Activated CD4-positive, alpha-beta T cell treated with anti-CD3 and anti-CD28 coated beads, Interleukin-2, amount 50 U/mL, for 16 hours (primary cell): ENCODE measurements at places on chromosomes 2 and 18.

GRCh38 chr2:206700156-206700555 lies 18.0 kb downstream of the DYTN start:
- no peak for DNase-seq

DNA sequence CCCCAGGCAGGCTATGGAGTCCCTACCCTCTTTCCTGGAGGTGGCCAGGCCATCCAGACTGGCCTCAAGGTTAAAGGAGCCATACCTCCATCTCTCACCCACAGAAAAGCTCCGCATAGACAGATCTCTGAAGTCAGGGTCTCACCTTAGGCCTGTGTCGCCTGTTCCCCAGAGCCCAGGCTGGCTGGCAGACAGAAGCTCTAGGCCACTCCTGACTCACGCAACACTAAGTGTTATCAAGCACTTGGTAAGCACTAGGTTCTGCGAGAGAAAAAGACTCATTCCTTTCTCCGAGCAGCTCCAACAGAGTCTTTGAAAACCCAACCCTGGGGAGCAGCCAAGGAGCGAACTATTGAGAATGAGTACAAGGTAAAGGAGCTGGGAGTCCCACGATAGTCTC lies 6.1 kb downstream of the SMAD7 start:
- no peak for DNase-seq

DNA sequence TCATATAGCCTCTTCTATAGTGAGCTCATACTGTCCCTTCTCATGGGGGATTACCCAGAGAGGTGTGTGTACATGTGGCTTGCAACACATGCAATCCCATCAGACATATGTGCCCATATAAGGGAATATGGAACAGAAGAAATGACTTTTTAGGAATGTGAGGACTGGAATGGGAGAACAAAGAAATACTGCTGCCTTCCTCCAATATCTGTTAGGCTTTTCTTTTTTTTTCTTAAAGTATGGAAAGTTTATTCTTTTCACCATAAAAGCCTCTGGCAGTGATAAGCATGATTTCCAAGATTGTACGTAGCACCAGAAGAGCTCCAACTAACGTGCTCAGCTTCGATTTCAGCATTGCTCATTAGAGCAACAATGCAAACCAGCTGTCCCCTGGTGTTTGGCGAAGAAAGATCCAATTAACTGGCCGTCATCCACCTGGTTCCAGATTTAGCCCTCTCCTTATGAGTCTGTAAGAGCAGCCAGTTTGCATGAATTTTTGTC lies 113.6 kb downstream of the ADCYAP1 start:
- DNase-seq = no peak

DNA sequence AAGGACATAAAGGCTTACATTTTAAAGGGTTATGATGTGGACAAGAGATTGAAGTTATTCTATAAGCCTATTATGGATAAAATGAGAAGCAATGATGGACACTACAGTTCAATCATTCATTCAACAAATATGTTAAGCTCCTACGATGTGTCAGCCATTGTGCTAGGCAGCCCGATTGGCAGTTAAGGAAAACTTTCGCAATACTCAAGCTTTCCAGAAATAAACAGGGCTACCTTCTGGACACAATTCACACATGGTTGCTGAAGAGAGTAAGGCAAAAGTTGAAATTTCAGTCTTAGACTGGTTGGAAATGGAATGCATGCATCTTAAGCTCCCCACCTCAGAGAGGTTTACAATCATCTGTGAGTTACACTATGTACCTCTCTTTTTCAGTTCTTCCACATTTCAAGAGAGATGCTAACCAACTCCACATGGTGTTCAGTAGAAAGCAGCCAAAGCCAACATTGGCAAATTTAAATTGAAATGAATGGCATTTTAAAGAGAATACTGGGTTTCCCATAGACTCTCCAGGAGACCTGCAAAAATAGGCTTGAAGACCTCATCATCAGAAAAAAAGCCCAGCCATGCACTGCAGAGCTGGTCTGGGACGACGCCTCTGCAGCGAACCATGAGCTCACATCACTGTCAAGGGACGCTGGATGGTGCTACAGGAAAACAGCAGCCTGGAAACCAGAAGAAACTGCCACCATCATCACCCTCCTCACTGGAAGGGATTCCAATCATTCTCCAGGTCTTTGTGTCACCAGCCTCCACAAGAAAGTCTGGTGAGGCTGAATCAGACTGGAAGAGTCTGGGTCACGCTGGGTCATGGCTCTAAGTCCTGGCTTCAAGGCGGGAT lies 276.3 kb downstream of the AFF3 start:
- no peak for DNase-seq

GRCh38 chr2:196635156-196635555 lies 4.4 kb upstream of the CCDC150 start:
- DNase-seq = no peak

DNA sequence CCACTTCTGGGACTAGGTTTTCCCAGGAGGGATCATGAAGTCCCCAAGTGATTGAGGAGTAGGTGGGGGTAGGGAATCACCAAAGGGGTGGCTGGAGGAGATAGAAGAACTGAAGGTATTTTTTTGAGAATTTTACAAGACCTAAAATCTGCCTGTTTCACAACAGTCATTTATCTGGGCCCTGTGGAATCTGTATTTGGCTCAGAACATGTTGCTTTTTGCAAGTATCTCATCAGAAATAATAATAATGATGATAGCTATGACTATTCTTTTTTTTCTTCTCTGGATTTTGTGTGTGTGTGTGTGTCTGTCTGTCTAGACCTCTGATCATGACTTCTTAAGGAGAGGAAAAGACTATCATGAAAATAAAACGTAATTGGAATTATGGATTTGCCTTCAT lies 13.9 kb downstream of the STON1 start:
- DNase-seq = no peak

GRCh38 chr2:223889229-223889628 lies 51.8 kb upstream of the AP1S3 start:
- no peak for DNase-seq

- DNase-seq = no peak
These were observed 196.4 kb upstream of the PXDN start for GRCh38 chr2:1940679-1941078.

- no peak for DNase-seq
These were observed 312.7 kb upstream of the CYRIA start for GRCh38 chr2:16978301-16978700.

GRCh38 chr2:74871414-74871813 lies 37.5 kb downstream of the HK2 start:
- DNase-seq = no peak

DNA sequence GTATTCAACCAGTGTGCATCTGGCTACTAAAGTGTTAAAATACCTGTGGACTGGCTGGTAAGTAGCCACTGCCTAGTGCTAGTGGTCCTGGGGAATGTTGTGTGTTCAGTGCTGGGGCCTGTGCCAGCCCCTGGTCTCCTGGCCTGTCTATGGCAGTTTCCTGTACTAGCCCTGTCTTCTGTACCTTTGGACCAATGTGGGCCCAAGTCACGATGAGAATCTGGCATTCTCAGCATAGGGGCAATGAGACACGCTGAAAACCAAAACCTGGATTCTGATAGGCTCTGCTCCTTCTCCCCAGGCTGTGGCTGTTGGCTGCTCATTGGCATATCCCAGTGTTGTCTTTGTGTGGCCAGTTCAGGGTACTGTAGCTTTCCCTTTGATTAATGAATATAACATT lies 170.4 kb downstream of the PTPRM start:
- no peak for DNase-seq

- DNase-seq = peak; percentile 82
These were observed 88.2 kb downstream of the PLB1 start for GRCh38 chr2:28583899-28584553.

DNA sequence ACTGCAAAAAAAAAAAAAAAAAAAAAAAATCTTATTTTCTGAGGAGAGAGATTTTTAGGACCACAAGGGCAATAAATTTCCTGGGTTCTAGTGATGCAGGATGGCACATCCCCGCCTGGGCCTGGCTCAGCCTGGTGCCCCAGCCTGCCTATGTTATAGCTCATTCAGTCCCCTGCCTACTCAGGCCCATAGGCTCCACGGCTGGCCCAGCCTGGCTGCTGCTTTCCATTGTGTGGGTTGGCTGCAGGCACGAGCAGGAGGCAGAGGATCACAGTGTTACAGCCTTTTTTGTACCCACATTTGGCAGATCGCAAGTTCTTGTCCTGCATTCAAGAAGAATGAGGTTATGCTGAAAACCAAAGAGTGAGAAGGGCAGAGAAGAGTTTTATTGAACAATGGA lies 2.8 kb upstream of the SULT6B1 start:
- no peak for DNase-seq

DNA sequence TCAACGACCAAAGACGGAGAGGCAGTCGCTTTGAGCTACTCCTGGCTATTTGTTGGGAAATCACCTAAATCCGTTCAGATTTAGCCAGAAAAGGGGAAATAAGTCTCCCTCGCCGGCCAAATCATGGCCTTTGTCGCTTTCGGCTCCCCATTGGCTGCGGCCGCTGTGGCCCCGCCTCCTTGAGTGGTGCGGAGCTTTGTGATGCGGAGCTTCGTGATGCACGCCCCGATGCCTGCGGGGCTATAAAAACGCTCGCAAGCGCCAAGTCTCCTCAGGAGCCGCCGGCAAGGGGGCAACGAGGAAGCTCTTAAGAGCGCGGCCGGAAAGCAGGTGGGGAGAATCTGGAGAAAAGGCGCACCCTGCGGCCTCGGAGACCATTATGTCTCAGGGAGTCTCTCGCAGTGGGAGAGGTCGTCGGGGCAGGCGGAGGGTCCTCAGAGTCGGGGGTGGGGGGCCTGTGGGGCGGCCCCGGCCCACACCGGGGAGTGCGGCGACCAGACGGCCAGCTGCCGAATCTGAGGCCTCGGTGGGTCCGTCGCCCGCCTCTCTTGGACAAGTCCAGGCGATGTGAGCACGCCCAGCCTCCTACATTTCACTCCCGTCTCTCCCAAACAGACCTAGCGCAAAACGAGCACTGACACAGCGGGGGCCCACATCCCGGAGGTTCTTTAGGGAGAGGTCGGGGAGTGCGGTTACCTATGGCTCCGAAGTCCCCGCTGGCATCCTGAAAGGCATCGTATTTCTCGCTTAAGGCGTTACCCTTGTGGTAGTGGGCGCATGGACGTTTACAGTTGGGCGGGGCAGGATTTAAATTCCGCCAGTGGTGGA lies at the start of gene CABYR:
Gene CABYR, plus strand, starts transcription at position 274 of the 828 bp plus-strand sequence. CDS start 4,053 bp downstream, outside the sequence.
- DNase-seq = peak; percentile 53

DNA sequence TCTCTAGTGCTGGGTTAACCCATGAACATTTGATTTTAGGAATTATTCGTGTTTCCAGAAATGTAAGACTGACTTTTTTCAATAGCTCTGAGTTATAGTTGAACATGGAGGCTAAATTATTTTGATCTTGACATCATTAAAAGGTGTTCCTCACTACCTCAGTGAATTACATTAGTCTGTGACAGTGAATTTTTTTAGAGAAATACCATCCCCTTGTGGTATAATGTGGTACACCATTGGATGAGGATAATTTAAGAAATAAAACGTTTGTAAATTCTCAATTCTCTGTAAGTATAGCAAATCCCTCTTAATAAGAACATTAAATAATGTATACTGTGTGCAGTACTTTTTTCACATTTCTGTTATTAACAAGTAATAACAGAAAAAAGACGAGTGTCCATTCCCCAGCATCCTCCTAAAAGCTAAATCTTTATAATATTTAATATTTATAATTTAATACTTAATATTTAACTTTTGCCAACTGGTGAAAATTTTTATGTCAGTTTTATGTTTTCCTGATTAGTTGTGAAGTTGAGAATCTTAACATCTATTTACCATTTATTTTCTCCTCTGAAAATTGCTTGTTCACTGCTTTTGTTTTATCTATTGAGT lies 70.3 kb upstream of the CWC22 start:
- DNase-seq = no peak

DNA sequence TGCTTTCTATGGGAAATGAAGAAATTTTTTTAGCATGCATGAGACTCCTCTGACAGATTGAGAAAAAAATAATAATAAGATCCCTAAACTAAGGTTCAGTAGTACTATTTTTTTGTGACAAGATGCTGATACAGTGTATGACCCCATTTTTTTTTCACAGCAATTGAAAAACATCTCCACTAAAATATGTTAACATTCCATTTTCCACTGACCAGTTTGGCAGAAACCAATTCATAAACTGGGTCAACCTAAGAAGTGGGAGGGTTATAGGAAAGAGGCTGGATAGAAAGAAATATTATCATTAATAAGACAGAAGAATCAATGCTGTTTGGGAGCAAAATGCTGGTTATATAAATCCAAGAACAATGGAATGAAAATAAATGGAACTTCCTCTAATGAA lies 182.7 kb downstream of the ANTXR1 start:
- no peak for DNase-seq

GRCh38 chr2:237296756-237297155 lies 117.2 kb downstream of the COL6A3 start:
- DNase-seq = no peak

DNA sequence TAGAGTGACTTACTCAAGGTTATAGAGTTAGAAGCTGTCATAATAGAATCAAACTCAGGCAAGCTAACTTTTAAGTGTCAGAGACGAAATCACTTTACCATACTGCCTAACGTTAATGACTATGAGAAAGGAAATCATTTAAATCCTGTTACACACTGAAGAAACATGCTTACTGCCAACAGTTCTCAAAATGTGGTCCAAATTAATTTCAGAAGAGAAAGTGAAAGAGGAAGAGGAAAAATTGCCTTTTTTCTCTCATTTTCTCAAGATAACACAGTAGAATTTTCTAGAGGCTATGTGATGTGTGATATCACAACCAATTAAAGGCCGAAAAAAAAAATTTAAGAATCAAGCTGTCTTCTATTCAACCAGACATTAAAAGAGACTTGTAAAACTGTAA lies 1362.7 kb upstream of the CHAC2 start:
- DNase-seq = no peak

DNA sequence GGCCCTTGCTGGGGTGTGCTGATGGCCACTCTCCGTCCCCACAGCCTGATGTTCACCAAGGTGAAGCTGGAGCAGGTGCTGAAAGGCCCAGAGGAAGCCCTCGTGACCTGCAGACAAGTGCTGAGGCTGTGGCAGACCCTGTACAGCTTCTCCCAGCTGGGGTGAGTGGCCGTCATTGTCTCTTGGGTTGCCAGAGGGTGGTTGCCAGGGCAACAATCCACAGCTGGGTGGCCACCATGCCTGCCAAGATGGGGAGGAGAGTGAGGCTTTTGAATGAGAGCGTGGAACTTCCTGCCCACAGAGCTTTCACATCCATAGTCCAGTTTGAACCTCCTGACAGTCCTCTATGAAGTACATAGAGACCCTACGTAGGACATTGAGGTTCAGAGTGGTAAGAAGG lies 108.8 kb downstream of the STPG4 start:
- no peak for DNase-seq

- no peak for DNase-seq
These were observed 14.2 kb downstream of the GPATCH11 start for GRCh38 chr2:37098416-37099118.

DNA sequence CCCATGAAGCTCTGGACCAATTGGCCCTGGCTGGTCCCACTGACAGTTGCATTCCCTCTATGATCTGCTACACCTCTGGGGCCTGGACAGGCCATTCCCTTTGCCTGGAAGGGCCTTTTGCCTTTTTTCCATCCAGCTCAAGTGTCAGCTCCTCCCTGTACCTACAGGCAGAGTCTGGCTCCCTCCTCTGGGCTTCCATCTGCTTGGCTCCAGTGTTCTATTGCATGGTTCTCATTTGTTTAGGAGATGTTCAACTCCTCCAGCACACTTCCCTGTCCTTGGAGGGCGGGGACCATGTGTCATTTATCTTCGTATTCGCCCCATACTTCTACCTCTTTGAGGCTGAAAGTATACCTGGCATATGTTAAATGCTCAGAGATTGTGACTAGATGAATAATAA lies 61.1 kb downstream of the PRKCE start:
- no peak for DNase-seq
